ENCODE measurements at places on chromosomes 12 and 14.

- DNase-seq = no peak
Observed at GRCh38 chr14:39722547-39723273, 290.5 kb upstream of the FBXO33 start.

GRCh38 chr12:53172352-53172751 is 8.2 kb upstream of the ZNF740 start:
- no peak for DNase-seq

DNA sequence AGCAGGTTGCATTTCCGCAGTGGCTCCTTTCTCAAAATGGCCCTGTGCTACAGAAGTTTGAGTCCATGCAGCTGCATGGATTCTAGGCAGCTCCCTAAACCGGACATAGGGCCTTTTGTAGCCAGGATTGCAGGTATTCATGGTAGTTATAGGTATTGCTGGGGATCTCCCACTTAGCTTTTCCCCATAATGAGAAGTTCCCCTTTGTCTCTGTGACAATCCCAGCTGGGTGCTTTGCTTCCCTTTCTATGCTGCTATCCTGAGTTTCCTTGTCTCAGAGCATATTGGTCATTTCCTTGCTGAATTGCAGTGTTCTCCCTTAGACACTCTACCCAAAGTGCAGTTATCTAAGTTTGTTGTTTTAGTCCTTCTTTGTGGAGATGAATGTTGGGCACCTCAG is 120.9 kb upstream of the MIS18BP1 start:
- no peak for DNase-seq

GRCh38 chr14:74979442-74980397 is 23.0 kb upstream of the EIF2B2 start:
- DNase-seq = no peak

- no peak for DNase-seq
Observed at GRCh38 chr14:24952851-24953666, 96.9 kb downstream of the STXBP6 start.

DNA sequence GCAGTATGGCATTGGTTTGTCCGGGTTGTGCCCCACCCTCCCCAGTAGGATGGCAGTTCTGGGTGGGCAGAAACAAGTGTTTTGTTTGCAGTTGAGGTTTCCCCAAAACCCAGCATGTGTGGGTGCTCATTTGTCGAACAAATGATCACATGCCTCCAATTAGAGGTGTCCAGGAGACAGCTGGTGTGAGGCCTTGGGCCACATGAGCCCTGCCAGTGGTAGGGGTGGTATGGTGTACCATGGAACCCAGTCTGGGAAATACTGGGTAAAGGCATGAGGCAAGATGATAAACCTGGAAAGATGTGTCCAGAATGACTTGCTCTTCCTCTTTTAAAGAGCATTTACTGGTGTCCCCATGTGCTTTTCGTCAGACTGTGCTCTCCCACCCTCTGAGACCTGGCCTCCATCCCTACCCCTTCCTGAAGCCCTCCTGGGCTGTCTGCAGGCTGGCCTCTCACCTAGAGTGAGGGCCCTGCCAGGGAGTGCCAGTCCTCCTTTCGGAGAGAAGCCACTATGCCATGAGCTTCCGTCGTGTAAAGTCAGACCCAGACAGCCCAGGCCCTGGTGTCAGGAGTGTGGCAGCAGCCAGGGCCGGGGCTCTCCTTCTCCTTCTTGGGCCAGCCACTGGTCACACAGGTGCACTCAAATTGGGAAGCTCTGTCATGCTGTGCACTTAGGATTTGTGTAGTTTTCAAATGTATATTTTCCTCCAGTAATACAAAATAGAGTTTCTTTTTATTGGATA is 17.6 kb downstream of the ANKRD9 start:
- no peak for DNase-seq

DNA sequence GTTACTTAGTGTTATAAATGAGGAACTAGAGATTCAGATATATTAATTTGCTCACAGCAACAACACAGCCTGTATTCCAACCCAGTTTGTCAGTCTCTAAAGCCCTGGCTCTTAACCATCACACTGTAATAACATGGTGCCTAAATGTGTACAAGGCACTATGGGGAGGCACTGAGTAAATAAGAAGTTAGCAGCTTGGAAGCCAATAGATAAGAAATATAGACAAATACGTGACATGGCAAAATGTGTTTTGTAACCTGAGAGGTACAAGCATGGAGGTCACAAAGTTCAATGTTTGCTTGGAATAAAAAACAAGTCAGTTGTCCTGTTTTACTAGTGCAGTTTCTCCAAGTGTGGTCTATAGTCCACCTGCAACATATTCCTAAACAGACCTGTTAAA is 16.3 kb upstream of the SLCO1A2 start:
- no peak for DNase-seq

DNA sequence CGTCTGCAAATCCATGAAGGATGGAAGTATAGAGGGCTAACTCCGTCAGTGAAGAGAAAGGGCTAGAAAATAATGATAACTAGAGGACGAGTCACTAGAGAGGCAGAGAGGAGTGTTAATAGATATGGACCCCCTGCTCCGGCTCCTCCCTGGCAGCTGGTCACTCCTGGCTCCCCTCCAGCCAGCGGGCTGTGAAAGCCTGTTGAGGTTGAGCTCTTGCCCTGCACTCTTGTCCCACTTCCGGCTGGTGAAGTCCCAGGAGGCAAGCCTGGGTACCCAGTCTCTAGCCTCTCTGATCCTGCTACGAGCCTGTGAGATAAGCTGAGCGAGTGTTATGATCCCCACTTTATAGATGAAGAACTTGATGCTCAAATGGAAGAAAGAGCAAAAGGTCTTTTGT is 90.3 kb downstream of the RFX4 start:
- DNase-seq = no peak

DNA sequence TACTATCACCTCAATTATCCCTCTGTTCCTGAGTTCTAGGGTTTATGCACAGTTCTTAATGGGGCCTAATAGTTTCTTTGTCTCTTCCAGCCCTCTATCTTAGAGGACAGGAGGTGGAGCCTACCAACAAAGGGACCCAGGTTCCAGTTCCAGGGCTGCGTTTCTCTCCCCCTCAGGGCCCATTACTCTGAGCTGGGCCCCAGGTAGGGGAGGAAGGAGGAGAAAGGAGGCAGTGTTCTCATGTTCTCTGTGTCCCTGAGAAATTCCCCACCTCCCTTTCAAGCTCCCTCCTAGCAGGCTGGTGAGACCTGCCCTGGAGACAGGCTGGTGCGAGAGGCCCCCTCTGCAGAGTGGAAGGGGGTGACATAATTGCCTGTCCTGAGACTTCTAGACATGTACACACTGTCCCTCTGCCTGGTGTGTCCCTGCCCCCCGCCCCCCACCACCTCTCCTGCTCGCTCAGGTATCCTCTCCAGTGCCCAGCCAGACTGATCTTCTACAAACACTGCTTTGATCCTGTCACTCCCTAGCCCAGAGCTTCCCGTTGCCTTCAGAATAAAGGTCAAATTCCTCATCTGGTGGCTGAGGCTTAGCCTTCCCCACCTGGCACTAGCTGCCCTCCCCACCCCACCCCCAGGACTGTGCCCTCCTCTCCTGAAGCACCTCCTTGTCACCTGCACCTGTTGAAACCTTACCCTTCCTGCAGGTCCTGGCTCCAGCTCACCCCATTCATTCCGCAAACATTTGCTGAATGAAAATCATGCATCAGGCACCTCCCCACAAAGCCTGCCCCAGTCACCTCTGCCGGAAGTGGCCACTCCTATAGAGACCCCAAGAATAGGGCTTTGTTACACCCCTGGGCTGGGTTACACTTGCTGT is 21.1 kb upstream of the KRT8 start:
- DNase-seq = no peak

DNA sequence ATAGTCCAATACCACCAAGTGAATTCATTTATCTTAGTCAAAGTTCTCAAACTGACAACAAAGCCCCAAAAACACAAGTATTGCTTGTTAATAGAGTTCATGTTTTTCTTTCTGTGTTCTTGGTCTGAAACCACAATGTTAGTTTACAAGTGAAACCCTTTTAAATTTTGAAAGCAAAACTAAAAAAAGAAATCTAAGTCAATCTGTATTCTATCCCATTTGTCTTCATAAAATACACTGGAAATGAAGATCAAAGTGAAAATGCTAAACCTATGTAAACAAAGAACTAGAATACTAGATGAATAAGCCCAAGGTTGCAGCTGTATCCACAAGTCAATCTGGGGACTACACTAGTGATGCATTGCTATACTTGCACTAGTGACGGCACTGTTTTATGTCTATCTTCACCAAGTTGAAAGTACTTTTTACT is 10.4 kb downstream of the MAP4K5 start:
- no peak for DNase-seq

DNA sequence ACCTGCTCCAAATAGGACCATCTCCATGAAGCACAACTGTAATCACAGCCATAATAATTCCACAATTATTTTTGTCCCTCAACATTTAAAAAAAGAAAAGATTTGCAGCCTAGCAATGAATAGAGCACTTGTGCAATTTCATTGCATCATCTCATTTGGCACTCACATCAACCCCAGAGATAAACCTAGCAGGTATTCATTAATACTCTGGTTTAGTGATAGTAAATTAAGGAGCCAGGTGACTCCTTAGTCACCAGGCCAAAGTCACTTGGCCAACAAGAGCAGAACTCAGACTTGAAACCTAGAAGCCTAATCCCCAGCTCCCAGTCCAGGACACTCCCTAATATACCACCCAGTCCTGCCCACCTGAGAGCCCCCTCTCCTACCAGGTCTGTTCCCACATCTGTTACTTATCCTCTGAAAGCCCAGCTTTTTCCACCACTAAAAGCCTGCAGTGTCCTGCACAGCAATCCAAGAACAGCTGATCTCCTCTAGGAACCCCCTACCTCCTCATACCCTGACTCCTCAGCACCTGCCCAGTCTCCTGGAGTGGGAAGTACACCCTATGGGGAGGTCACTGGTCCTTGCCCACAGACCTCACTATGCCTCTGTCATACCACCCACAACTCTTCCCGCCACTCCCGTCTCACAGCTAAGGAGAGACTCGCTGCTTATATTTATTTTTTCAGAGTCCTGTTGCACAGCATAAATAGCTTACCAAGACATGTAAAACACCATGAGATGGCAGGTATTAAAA is 22.1 kb downstream of the OR10P1 start:
- no peak for DNase-seq

- DNase-seq = no peak
Observed at GRCh38 chr12:30814295-30814655, 59.5 kb upstream of the CAPRIN2 start.

DNA sequence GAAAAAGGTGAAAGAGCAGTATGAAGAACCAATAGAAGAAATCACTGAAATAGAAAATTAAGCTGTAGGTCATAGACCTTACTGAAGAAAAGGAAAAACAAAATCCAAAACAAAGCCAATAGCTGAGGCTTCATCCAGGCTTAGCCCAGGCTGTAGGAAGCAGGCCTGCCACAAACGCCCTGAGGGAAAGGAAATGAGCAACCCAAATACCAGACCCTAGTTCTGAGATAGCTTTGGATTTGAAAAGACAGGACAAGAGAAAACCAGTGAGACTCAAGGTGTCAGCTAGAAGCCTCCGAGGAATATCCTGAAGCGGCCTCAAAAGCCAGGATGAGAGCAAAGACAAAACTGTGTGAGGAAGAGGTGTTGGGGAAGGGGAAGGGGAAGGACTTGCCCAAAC is 79.2 kb downstream of the FERMT2 start:
- no peak for DNase-seq

- no peak for DNase-seq
Observed at GRCh38 chr12:111578276-111578970, 20.7 kb downstream of the ATXN2 start.

DNA sequence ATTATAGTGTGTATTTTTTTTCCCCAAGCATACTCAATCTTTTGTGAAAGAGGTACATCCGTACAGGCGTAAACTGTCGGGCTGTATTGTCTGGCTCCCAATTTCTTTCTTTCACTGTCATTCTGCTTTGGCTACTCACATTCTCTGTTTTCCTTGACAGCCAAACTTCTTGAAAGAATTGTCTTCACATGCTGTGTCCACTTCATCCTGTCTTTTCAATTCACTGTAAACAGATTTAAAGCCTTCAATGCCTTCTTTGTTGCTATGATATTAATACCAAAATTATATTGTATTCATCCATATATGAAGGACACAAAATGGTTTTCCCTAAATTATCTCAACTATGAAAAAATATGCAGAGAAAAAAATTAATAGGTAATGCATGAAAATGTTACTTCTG is 6.0 kb upstream of the ATP23 start:
- no peak for DNase-seq

DNA sequence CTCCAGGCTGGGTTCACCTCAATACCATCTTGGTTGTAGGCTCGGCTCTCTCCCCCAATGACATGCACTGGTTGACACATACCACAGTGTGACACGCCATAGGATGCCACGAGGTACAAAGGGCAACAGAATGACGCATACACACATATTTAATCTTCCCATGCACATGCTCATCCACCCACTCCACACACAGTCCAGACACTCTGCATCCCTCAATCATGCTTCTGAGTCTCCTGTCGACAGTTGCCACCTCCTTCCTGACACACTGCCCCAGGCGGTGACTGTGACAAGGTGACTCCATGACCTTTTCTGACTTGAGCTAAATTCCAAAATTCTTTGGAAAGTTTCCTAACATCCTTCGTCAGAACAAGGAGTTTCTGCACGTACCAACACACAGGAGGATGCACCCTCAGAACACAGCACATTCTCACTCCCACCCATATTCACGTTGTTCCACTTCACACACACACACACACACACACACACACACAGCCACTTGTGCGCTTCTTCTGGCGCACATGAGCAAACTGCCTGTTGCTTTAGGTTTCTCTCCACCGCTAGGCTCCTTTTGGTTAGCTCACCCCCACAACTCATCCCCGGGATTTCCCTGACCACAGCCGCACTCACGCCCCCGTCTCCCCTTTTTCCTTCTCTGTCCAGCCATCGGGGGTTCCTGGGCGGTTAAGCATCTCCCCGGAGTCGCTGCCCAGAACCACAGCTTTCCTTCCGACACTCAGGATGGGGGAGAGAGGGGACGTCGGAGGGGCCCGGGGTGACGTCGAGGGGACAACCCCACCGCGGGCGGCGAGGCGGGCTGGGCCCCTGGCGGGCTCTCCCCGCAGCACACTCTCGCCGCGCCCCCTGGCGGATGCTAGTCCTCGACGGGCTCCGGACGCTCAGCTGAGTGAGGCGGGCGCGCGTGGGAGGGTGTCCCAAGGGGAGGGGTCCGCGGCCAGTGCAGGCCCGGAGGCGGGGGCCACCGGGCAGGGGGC is 536 bp upstream of the WNT1 start:
- no peak for DNase-seq

GRCh38 chr12:64566831-64567517 is 43.3 kb upstream of the RASSF3 start:
- no peak for DNase-seq

GRCh38 chr12:124548854-124549378 is 18.5 kb downstream of the NCOR2 start:
- no peak for DNase-seq

DNA sequence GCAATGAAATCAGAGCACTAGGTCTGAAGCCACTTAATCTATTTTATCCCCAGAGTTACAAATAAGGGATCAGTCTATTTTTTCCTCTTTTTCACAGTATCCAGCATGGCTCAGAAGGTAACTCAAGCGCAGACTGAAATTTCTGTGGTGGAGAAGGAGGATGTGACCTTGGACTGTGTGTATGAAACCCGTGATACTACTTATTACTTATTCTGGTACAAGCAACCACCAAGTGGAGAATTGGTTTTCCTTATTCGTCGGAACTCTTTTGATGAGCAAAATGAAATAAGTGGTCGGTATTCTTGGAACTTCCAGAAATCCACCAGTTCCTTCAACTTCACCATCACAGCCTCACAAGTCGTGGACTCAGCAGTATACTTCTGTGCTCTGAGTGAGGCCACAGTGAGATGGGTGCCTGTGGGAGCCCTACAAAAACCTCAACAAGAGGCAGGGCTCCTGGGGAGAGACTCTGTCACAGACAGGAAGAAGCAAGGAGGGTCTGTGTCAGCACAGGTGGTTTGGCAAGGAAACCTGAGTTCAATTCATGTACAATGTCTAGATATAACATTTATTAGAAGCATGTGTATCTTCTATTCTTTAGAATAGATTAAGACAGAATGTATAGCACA is 334.3 kb upstream of the OR4E1 start:
- DNase-seq = no peak
